ENCODE measurements at places on chromosomes 1 and 21.

- DNase-seq = no peak
These were observed 1705.3 kb downstream of the NCAM2 start for GRCh38 chr21:22703521-22703920.

DNA sequence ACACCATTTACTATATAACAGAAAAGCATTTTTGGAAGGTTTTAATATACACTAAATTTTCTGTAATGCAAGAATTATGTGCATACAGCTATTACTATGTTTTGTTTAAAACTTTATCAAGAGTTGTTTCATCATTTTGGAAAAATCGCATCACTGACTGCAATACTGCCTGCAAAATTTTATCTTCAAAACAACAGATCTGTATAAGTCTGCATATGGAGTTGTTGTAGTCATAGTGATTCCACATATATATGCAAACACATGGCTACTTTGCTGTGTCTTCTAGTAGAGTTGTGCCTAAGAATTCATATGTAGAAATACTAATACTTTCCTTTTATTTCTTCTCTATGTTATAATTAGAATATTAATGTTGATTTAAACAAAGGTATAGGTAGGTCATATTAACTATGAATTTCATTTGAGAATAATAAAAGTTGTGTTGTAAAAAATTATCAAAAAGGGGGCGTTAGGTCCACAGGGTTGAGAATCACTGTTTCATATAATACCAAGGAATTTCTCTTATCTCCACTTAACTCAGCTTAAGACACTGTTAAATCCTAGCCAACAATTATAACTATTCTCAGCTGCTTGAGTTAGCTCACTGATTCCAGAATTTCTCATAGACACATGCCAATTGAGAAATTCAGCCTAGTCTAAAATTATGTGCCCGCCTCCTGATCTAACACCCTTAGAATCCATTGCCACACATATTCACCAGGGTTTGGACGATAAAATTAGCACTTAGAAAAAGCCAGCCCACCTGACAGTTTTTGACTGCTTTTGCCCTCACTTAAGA, 22.9 kb upstream of the LAMC1 start:
- DNase-seq = no peak

GRCh38 chr1:19752083-19752696, 47.5 kb downstream of the TMCO4 start:
- DNase-seq = no peak

GRCh38 chr1:92194511-92194910, 23.2 kb upstream of the C1orf146 start:
- DNase-seq = no peak

DNA sequence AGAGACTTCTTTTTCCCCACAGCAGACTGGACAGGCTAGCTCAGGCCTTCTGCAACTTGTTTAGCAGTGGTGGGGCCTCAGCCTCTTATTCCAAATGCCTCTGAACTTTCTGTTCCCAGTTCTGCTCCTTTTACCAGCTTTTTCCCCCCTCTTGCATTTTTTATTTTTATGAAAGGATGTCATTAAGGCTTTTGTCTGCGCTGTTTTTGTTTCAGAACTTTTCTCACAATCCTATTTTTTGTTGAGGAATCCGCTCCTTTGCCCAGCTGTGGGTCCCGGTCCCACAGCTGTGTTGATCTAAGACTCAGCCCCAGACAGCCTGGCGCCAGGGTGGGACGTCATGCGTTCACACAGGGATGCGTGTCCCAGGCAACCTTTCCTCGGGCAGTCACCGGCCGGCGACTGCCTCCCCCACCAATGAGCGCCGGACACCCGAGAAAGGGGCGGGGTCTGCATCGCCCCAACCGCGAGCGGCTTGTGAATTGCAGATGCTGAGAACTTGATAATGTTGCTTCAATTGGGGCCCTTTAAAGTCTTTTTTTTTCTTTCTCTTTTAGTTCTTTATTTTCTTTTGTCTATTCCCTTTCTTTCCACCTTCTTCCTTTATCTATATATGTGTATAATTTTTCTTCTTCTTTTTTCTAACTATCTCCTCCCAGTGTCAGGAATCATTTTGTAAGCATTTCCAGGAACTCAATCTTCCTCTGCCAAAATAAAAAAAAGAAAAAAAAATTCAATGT, 3.0 kb upstream of the ID3 start:
- DNase-seq = no peak

GRCh38 chr1:45405636-45406035, 65.4 kb upstream of the MUTYH start:
- DNase-seq = no peak

GRCh38 chr1:154485910-154486496, 16.0 kb upstream of the TDRD10 start:
- no peak for DNase-seq

GRCh38 chr1:163504331-163504978, 182.7 kb downstream of the NUF2 start:
- no peak for DNase-seq

DNA sequence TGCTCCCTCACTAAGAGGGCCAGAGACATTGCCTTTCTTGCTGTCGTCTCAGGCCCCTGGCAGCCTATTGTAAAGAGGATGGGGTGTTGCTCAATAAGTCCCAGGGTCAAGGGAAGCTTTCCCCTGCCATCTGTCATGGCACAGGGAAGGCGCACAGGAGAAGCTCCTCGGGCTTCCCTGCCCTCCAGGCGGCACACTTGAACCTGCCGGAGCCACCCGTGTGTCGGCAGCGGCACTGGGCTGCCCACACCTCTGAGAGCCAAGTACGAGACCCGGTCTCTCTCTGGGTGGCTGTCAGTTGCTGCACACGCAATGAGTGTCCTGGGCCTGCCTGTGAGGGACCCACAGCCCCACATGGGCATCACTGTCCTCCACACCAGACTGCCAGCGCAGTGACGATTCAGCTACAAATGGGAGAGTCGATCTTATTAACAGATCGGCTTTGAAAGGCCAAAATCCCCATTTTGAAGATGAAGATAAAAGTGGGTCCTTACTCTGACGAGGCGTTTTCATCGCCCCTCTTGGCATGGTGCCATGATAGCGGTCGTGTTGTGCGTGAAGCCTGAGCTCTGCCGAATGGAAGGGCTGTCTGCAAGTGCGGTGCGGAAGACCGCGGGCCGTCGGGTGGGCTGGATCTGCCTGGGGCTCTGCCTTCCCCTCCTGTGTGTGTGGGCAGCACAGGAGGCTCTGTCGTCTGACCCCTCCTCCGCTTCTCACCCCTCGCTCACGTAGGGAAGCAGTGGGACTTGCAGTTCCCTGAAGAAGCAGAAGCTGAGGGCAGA, 29.2 kb upstream of the PDXK start:
- DNase-seq = no peak

All from CD4-positive, alpha-beta T cell treated with Interleukin-4 for 4 hours (primary cell).